NCI-H510A (cell line): ENCODE measurements at places on chromosomes 6 and 20.

- DNase-seq, result no peak
Observed at GRCh38 chr6:158584236-158584651, 24.4 kb downstream of the TMEM181 start.

DNA sequence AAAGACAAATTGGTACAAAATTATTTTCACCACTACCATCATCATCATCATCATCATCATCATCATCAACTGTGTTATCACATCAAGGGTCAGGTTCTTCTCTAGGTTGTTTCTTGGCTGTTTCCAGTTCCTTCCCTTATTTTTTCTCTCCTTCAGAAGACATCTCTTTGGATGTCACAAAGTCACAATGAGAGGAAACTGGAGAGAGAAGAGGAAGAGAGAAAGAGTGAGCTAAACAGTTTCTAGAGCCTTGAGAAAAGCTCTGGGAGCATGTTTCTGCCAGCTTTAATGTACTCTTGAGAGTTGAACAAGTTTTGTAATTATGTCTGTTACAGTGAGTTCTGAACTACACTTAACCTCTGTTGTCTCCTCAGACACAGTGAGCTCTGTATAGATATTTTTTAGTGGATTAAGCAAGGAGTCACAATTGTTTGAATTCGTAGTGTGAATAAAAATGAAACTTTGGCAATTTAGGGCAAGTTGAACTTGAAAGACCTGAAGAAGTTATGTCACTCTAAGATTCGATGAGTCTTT, 123.0 kb upstream of the AKIRIN2 start:
- no peak for DNase-seq

DNA sequence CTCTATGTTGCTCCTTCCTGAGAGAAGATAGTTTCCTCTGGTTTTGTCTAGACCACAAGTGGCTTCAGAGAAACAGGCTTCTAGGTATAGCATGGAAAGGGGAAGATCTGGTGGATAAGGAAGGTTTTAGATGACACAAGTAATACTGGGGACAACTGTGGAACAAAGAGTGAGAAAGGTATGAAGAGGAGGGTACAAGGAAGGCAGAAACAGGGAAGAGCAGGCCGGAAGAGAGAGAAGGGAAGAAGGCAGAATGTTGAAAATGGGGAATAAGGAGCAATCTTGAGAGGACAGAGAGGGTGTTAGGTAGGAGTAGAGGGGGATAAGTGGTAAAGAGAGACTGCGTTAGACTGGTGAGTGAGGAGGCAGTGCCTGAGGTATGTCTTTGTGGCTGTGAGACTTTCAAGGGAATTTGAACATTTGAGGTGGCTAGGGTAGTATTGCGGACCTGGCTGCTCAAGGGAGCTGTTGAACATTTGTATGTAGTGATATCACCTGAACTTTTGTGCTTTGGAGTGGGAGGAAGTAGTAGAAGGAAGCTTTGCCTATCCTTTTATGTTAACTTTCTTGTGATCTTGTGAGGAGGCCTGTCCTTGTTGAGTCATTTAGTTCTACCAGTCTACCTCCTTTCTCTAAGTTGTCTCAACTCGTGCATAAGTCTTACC, 69.5 kb downstream of the FOXO3 start:
- no peak for DNase-seq

DNA sequence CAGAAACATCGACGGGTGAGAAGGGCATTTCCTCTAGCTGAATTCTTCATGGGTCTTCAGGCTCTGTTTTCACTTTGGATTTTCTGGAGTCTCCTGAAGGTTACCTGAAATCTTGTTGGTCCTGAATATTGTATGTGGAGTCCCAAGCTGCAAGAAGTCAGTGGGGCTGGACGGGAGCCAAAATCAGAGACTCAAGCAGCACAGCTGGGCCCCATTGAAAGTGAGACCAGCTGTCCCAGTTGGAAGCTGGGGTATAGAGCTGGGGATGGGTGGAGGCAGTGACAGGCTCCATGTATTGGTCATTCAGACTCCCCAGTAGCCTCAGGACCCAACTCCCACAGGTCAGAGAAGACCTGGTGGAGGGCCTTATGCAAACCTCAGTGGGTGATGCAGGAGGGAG, 111.3 kb upstream of the MLN start:
- DNase-seq, result no peak

GRCh38 chr20:35271073-35271882, 6.6 kb downstream of the MMP24OS start:
- DNase-seq, result no peak

GRCh38 chr6:138692978-138693909, 80.3 kb upstream of the CCDC28A start:
- peak; percentile 62 for DNase-seq

- DNase-seq, result no peak
Observed at GRCh38 chr20:21147593-21147992, 21.7 kb downstream of the KIZ start.

DNA sequence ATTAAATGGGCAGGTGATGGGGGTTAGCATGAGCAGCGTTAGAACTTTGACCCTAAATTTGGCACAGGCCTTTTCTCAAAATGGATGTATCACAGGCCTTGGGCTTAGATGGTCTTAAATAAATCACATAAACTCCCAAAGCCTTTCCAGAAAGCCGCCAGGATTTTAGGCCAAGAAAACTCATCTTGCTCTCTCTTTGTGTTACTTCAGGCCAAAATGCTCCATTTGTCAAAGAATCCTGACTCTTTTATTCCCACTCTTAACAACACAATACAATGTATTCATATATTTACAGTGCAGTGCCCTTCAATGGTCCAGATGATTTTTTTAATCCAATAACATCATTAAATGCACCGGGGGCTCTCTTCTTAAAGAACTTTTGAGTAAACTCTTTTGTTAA, 5.9 kb upstream of the TCP11 start:
- DNase-seq, result no peak

DNA sequence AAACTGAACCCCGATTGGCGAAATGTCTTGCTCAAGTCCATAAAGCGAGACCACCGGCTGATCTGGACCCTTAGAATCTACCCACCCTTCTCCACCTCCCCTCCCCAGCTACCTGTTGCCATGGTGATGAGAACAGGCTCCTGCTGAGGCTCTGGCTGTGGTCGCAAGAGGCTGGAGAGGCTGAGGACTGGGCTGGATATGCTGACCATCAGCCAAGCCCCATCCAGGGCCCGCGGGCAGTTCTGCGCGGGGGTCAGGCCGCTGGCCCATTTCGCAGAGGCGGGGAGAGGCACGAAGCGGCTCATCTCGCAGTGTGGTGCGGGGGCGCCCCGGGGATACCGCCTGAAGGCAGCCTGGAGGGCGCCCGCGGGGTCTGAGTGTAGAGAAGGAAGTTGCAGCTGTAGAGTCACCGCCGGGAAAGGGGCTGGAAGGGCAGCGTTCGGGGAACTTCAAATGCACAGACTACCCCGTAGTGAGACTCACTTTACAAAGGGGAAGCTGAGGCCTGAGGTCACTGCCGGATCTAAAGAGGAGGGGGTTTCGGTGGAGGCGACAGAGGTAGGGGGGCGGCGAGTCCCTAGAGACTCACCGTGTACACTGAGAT, 671 bp downstream of the TAPBP start:
- DNase-seq, result peak; percentile 27

DNA sequence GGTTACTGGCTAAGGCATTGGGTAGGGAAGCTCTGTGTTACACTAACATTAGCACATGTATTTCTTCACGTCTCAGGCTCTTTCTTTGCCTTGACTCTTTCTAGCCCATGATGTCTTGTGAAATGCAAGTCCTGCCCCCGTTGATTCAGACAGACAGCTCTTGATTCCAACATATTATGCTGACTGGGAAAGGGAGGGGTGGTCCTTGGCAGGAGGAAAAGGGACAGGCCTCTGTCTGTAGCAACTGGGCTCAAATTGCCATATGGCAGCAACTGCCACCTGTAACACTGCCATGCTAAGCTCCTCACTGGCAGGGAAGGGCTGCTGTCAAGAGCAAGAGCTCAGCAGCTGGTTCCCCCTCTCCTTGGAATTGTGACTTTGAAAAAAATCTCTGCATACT, 5.7 kb upstream of the KCNK15 start:
- DNase-seq, result no peak

DNA sequence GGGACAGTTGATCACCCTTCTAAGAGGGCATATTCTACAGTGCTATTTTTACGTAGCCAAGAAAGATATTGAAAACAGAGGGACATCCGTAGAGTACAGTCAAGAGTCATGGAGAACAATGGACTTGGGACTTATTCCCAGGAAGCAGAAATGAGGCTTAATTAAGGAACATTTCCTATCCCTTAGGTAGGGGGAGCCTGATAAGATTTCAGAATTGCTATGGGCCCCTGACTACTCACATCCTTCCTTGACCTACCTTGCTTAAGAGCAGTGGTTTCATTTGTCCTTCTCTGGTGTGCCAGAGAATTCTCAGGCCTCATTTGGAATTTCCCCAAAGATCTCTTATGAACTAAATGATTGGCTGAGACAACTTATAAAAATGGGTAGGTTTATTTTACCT, 189.5 kb upstream of the DTNBP1 start:
- DNase-seq, result no peak

DNA sequence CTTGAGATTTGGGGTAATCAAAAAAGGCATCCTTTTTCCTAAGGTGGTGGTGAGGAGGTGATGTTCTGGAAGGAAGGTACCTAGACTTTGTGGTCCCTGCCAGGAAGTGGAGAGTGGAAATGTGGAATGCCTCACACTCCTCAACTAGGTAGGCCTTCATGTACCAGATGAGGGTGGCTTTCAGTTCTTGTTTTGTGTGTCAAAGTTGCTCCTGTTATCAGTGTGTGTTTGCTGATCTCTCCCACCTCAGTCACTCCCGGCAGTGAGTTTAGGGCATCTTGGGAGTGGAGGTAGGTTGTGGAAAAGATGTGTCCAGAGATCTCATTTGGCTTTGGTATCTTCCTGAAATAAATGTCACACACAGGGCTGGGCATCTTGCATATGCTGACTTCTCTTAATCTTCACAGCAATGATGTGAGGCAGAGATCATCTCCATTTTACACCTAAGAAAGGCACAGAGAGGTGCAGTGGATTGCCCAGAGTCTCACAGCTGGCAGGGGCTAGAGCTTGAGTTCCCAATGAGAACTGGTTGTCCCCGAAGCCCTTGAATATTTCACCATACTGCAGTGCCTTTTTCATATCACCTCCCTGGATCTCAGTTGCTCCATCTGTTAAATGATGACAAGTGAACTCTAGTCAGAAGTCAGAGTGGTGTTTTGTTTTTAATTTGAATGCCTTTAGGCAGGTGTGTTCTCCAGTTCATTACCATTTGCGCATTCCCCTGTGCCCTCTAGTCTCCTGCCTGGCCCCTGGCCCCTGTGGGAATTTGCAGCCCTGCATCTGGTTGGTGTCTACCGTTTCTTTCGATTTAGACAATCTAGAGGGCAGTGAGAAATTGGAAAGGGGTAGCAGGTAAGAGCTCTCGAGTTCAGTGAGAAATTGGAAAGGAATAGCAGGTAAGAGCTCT, 2.9 kb downstream of the PKIG start:
- DNase-seq, result no peak

- DNase-seq, result no peak
Observed at GRCh38 chr20:41094353-41095055, 42.8 kb upstream of the PLCG1 start.

- DNase-seq, result no peak
Observed at GRCh38 chr6:128743974-128744765, 138.8 kb upstream of the LAMA2 start.

- no peak for DNase-seq
Observed at GRCh38 chr20:23690581-23690980, 1.7 kb upstream of the CST4 start.

GRCh38 chr20:49166534-49167449, 21.3 kb downstream of the STAU1 start:
- no peak for DNase-seq

DNA sequence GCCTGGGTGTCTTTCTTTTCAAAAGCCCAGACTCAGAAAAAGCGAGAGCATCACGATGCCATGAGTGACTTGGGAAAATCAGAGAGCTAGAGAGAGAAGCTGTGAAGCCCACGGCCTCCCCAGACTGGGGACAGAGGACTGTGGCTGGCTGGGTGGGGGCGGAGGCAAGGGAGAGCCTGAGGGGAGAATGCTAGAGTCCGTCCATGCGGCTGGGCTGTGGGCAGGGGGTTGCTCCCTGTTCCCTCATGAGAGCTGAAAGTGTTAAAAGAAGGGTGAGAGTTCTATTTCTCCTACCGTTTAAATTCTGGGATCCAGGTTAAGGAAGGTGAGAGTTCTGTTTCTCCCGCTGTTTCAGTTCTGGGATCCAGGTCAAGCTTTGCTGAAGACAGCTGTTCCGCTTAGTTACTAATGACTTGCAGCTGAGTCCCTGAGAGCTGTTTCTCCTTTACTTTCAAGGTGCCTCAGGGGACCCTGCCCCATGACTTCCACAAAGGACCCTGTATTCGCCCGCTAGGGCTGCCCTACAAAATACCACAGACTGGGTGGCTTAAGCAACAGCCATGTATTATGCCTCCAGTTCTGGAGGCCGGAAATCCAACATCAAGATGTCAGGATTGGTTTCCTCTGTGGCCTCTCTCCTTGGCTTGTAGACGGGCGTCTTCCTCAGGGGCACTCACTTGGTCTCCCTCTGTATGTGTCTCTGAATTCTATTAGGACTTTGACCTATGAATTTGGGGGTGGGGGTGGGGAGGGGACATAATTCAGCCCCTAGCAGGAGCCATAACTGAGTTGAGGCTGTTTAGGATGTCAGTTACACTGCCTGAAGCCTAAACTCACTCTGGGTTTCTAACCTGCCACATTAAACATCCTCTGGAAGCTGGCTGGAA, 127.0 kb downstream of the PXDC1 start:
- no peak for DNase-seq

DNA sequence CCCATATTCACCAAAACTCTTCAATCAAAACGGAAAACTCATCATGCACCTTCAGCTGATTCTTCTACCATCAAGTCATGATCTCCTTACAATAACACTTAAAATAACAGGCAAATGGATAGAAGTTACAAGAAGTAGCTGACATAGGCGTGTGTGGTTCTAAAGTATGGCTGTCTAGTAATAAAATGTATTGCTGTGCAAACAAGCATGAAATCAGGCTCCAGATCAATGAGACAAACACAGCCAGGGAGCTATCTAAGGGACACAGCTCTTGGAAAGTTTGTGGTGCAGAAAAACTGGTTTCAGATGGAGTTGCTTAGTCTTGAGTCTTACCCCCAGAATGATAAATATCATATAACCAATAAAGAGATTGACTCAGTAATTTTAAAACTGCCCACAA, 434.8 kb upstream of the NOX3 start:
- DNase-seq, result no peak

- no peak for DNase-seq
Observed at GRCh38 chr6:167651318-167652041, 175.2 kb upstream of the AFDN start.

- DNase-seq, result no peak
Observed at GRCh38 chr6:148530976-148531375, 188.3 kb downstream of the SASH1 start.

GRCh38 chr20:59078231-59078630, 35.6 kb upstream of the PRELID3B start:
- DNase-seq, result no peak
